ENCODE measurements at places on chromosomes 1 and 21. TPM values are rescaled to one million over a fixed set of nuclear protein-coding genes. Genes with fewer than 3 reads are reported as not detected.

The RNU1-3 gene
- polyA plus RNA-seq: 2.1 TPM

The MYBPH gene
- polyA plus RNA-seq: 0.47 TPM

The FCRLA gene
- 0.12 TPM for polyA plus RNA-seq

The ESRRG gene
- polyA plus RNA-seq: 40.5 TPM

The RASAL2 gene
- polyA plus RNA-seq: 16.1 TPM

GRCh38 chr21:33245289-33245918 lies 15.7 kb downstream of the IFNAR2 start:
- DNase-seq: no peak

DNA sequence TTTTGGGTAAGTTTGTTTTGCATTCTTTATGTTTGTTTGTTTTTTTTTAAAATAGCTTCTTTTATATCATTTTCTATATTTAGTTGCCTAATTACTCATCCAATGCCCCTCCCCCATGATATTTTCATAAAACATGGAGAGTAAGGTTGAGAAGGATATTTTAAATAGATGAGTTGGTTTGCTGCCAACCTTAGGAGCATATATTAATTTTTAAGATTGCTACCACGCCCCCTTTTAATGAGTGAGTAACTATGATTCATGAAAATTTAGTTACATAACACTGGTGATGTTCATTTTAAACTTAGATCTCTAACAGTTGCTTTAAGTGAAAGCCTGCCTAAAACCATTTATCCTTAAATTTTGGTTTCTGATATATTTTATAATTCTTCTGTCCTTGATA lies 18.7 kb downstream of the TMEM50A start:
- DNase-seq: no peak

GRCh38 chr1:168897249-168897648 lies 168.2 kb upstream of the DPT start:
- DNase-seq: no peak

DNA sequence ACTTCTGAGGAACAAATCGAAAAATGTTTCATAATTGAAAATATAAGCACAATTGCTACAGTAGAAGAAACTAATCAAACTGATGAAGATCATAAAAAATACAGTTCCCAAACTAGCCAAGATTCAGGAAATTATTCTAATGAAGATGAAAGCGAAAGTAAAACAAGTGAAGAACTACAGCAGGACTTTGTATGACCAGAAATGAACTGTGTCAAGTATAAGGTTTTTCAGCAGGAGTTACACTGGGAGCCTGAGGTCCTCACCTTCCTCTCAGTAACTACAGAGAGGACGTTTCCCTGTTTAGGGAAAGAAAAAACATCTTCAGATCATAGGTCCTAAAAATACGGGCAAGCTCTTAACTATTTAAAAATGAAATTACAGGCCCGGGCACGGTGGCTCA lies 30.6 kb downstream of the IFNAR1 start:
- no peak for DNase-seq

GRCh38 chr1:93820554-93821422 lies 58.2 kb downstream of the DNTTIP2 start:
- no peak for DNase-seq

- DNase-seq: no peak
These were observed 26.1 kb upstream of the SMIM12 start for GRCh38 chr1:34885405-34886247.

DNA sequence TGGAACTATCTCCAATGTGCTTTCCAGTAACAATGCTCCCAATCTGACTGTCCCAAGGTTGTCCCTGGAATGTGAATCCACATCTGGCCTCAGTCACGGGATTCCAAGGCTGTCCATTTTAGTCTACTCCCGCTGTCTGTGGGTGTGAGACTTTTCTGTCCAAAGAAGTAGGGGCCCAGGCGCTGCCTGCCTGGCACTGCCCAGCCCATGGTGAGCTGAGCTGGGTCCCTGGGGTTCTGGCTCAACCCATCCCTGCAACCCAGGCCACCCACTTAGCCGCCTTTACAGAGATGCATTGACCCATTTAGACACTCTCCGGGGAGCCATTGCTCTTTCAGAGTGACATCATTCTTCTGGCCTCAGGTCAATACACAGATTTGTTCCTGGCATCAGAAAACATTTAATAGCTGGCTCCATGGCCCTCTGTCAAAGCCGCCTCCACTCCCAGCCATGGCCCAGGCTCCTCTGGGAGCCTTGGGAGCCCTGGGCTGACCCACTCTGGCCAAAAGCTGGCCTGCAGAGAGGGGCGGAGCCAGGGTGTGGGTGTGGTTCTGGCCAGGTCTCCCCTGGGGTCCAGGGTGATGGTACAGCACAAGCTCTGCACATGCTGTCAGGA lies 47.2 kb upstream of the PAX7 start:
- no peak for DNase-seq

DNA sequence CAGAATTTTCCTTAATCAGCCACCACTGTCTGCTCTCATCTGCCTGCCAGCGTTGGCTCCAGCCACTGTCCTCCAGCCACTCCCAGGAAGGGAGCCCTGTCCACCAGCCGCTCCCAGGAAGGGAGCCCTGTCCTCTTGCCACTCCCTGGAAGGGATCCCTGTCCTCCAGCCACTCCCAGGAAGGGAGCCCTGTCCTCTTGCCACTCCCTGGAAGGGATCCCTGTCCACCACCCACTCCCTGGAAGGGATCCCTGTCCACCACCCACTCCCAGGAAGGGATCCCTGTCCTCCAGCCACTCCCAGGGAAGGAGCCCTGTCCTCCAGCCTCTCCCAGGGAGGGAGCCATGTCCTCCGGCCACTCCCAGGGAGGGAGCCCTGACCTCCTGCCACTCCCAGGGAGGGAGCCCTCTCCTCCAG lies 726.5 kb downstream of the PTPRU start:
- DNase-seq: no peak

DNA sequence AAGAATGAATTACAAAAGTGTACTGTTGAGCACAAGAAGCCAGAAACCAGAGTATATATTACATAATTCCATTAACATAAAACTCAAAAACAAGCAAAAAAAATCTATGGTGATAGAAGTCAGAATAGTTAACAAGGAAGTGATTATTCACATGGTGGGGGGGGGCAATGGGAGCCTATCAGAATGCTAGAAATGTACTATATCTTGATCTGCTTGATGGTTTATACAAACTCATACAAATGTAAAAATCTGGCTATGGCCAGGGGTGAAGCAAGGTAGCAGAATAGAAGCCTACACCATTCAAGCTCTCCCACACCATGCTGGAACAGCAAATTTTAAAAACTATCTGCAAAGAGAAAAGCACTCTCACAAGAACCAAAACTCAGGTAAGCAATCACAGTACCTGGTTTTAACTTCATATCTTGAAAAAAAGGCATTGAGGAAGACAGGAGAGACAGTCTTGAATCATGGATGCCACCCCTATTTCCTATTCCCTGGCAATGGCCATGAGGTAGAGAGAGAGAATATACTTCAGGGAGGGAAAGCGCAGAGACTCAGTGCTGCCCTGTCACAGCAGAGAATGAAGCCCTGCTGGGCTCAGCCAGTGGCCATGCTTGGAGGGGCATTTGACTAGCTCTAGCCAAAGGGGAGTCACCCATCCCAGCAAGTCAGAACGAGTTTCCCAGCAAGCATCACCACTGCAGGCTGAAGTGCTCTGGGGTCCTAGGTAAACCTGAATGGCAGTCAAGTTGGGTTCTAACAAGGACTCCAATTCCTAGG lies 73.8 kb downstream of the CDC42BPA start:
- DNase-seq: no peak

DNA sequence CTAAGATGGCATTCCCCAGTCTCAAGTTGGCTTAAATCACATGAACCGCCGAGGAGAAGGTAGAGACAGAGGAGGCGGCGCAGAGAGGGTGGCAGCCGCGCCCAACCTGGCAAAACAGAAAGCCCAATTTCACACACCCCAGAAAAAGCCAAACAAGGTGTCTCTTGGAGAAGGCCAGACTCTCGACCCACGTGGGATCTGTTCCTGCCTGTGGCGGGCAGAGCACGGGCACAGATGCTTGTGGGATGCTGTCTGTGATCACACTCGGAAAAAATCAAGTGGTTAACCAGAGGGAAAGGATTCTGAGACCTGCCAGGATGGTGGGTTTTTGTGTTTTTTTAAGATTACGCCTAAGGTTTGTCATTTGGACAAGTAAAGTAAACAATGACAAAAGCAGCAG lies 80.7 kb downstream of the MRPL37 start:
- no peak for DNase-seq

GRCh38 chr1:2121101-2121691 lies 71.0 kb downstream of the PRKCZ start:
- DNase-seq: no peak

DNA sequence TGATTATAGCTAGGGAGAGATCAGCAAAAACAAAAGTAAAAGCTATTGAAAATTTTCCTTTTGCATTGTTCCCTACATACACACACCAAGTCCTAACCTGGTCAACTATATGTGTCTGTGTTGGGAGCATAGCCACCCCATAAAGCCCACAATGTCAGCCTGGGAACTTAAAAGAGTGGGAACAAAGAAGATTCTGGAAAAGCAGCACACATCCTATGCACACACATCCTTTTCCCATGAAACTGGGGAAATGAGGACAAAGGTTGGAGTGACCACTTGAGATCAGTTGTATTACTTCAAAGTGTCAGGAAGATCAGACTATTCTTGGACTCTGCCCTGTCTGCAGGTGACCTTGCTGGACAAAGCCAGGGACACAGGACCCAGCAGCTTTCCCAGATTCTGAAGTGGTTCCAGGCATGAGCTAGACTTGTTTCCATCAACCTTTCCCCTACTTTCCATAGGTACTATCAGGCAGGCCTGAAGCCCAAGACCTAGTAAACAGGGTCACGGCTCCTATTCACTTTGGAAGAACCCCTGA lies 15.9 kb downstream of the TXNIP start:
- no peak for DNase-seq

GRCh38 chr1:50966991-50967390 lies 3.1 kb upstream of the CDKN2C start:
- no peak for DNase-seq

GRCh38 chr1:36737767-36738166 lies 255.1 kb upstream of the CSF3R start:
- no peak for DNase-seq

- no peak for DNase-seq
These were observed 650 bp downstream of the PCNX2 start for GRCh38 chr1:233294913-233295236.

DNA sequence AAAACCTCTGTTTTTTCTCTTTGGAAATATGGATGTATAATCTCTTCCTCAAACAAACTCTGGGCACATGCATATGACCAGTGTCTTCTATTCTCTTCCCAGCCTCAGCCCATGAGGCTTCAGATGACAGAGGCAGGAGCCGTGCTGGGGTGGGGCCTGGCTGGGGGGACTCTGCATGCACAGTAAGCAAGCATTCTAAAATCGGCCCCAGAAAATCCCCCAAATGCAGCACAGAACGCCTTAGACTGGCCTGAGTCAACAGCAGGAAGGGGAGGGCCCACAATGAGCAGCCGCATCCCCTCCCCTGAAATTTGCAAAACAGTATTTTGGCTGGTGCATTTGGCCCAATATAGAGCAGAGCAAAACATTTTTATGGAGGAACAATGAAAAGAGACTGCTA lies 47.8 kb downstream of the ITPKB start:
- no peak for DNase-seq

- no peak for DNase-seq
These were observed 4.9 kb downstream of the TMEM9 start for GRCh38 chr1:201149400-201149799.

- no peak for DNase-seq
These were observed 18.1 kb downstream of the MX2 start for GRCh38 chr21:41379901-41380300.

Measured in left renal cortex interstitium (tissue), 4 donors.